Fibroblast of the aortic adventitia (primary cell): ENCODE measurements at places on chromosomes 16 and 17.
A peak's percentile ranks its signal among the peaks of the same experiment; 100 is the strongest.

DNA sequence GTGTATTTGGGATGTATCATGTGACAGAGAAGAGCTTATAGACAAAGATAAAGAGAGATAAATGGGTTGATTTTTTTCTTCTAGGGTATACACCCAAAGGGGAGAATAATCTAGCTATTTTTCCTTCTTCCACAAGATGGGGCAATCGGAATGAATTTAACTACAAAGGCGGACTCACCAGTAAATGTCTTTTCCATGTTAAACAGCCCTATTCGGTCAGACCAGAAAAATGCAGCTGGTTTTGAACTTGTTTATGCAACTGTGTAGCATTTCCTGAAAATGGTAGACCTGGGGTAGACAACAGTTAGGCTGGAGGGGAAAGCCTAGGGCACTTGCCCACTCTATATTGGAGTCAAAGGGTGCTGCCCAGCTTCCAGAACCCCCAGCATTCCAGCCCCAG lies 477.1 kb downstream of the TOX3 start:
- DNase-seq, result no peak

GRCh38 chr17:29346462-29346861 lies 43.7 kb upstream of the TAOK1 start:
- no peak for DNase-seq

DNA sequence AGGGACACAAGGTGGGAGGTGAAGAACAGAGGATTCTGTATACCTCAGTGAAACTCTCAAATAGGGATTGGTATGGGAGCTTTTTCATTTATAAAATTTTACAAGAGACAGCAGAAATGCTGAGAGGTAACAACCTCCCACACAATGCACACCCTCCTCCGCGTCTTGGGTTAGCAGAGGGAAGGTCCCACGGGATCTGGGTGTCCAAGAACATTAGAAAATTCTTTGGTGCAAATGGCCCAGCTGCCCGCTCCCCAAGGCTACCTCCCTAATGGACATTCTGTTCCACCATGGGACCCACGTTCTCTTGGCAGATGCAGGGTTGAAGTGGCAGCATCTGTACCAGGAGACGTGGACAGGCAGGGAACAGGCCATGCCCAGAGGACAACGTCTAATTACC lies 22.5 kb downstream of the GPR139 start:
- no peak for DNase-seq

DNA sequence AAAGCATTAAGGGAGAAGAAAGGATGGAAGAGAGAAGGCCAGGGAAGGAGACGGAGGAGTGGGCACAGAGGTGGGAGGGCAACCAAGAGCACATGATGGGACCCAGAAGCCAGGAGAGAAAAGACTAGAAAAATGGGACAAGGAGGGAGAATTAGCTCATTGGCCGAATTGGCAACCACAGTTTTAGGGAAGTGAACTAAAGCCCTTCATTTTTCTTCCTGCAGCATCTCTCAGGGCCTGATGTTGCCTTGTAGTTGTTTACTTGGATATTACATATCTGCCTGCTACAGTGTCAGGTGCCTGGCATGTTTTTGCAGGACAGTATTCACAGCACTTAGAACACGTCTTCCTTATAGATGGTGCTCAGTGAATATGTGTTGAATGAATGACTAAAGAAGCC lies 19.0 kb downstream of the EMP2 start:
- DNase-seq, result no peak

GRCh38 chr17:81923302-81924260 lies 4.0 kb downstream of the MAFG start:
- DNase-seq, result peak; percentile 87

DNA sequence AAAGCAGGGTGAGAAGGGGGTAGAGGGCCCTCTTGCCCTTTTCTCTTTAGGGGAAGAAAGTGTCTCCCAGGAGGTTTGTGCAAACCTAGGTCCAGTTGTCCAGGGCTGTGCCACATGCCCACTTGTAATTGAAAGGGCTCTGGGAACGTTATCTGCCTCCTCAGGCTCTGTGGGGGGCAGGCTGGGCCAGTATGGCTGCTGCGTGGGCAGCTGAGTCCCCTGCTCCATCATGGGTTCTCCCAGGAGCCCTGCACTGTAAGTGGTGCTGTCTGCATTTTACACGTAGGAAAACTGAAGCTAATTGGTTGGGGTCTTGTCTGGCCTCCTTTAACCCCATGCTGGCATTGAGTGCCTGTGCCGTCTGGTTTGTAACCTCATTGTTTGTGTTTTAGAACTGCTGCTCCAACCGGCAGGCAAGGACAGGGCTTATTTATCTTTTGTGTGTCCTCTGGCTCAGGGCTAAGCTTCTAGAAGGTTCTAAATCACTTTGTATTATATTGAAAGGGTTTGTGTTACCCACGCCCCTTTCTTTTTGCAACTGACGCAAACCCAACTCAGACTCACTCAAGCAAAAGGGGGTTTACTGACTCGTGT lies 117.7 kb upstream of the CIBAR2 start:
- no peak for DNase-seq

DNA sequence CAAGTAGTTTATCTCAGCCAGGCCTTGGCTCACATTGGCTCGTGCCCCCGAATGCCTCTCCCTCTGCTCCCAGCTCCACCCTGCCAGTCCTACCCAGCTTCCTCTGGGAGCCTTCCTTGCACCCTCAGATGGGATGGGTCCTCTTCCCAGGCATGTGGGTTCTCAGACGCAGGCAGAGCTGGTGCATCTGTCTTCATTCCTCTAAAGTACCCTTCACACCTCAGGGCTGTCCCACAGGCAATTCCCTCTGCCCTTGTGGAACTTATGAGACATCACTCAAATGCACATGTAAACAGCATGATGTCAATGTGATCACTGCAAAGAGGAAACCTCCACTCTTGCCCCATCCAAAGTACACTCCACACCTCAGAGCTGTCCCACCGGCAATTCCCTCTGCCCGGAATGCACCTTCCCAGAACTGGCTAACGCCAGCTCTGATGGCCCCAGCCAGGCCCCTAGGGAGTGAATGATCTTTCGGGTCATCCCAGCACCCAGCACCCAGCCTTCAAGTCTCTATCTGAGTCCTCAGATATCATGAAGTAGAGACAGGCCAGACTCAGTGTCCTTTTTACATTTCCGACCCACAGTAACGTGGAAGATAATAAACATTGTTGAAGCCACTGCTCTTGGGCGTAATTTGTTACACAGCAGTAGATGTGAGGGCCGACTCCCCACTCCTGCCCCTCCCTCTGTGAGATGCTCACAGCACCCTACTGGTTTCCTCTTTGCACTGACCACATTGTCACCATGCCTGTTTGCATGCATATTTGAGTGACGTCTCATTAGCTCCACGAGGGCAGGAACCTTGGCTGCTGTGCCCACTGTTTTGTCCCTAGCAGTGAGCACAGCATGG lies 85.4 kb downstream of the N4BP1 start:
- no peak for DNase-seq

DNA sequence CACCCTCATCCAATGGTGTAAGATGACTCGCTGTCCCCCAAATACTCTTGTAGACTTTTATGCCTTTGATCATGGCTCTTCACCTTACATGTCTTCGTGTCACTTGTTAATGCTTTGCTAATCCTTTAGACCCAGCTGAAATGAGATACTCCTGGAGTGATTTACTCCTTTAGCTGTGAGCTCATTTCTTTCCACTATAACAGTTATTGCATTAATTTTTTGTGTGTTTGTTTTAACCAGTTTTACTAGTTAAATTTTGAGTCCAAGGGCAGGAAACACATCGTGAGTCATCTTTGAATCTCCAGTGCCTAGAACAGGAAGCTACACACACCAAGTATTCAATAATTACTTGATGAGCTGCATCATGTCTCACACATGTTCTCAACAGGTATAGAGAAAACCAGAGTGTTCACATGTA lies 6.5 kb upstream of the CTCF start:
- peak; percentile 40 for DNase-seq

- DNase-seq, result no peak
These were observed 10.9 kb upstream of the GGA2 start for GRCh38 chr16:23521037-23521743.

GRCh38 chr16:68400924-68401460 lies 47.3 kb downstream of the SMPD3 start:
- DNase-seq, result no peak

DNA sequence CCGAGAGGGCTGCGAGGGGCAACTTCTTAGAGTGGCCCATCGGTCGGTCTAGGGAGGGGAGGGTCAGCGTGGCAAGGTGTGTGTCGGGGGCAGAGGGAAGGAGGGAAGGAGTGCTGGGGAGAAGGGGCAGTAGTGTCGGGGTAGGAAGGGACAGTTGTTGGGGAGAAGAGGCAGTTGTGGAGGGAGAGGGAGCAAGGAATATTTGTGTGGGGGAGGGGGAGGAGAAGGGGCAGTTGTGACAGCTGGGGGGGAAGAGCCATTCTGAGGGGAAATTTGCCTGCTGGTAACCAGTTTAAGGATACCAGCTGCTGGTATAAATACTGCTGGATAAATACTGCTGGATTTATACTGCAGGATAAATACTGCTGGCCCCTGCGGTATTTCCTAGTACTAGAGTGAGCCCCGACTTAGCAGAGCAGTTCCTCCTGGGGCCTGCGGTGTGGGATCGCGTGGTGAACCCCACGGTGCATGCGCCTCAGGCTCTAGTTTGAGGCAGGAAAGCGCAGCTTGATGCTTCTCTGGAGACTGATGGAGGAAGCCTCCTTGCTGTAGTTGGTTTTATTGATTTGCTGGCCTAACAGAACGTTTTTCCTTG lies 309 bp downstream of the DNAH2 start:
- DNase-seq, result no peak

- DNase-seq, result no peak
These were observed 74.7 kb upstream of the RPH3AL start for GRCh38 chr17:427327-427726.

DNA sequence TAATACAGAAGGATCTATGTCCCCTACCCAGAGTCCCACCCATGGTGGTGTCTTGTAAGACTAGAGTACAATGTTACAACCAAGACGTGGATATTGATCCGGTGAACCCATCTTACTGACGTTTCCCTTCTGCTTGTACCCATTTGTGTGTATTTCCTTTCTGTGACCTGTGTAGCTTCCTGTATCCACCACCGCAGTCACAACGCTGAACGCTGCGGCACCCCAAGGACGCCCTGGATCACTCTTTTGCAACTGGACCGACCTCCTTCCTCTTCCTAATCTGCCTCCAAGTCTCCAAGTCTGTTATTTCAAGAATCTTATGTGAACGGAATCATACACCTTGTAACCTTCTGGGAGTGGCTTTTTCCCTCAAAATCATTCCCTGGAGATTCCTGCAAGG lies 33.5 kb upstream of the CBX4 start:
- DNase-seq, result no peak

GRCh38 chr17:6775871-6776405 lies at the start of gene FBXO39:
FBXO39 (plus strand) TSS chr17:6776215; CDS start chr17:6779869, 3,654 bp downstream.
- no peak for DNase-seq

DNA sequence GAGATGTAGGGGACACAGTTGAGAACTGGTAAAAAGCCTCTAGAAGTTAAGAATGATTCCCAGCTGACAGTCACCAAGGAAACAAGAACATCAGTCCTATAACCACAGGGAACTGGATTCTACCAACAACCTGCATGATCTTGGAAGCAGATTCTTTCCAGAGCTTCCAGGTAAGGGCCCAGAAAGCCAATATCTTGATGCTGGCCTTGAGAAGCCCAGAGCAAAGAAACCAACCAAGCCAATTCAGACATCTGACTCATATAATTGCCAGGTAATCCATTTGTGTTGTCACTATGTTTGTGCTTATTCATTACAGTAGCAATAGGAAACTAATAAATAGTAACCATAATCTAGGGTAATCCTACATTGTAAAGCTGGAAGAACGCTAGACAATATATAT lies 81.6 kb downstream of the CACNG1 start:
- DNase-seq, result no peak

GRCh38 chr17:60743799-60744198 lies 66.1 kb downstream of the BCAS3 start:
- peak; percentile 8 for DNase-seq

DNA sequence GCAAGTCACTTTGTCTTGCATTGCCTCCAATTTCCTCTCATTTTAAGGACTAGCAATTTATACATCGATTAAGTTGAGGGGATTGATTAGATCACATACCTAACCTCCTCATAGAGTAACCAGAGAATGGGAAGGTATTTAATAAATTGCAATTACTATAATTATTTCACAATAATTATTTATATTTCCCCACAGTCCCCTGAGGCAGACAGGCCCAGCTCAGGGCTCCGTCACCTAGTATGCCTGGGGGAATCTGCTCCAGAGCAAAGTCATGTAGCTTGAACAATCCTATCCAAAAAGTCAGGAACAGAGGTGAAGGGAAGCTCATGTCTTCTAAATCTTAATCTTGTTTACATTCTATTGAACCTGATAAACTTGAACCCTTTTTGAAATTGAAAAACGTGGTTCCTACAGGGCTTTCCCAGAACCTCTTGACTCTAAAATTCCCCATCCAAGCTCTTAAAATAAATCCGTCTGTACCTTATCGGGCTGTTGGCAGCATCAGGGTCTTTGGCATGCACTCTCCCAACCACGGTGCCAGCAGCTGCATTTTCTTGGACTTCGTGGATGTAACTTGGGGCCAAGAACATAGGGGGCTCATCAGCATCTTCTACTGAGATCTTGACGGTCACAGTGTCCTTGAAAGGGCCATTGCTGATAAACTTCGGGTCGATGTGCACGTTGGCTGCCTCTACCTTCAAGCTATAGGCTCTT lies 140.1 kb downstream of the CDH11 start:
- DNase-seq, result peak; percentile 52

DNA sequence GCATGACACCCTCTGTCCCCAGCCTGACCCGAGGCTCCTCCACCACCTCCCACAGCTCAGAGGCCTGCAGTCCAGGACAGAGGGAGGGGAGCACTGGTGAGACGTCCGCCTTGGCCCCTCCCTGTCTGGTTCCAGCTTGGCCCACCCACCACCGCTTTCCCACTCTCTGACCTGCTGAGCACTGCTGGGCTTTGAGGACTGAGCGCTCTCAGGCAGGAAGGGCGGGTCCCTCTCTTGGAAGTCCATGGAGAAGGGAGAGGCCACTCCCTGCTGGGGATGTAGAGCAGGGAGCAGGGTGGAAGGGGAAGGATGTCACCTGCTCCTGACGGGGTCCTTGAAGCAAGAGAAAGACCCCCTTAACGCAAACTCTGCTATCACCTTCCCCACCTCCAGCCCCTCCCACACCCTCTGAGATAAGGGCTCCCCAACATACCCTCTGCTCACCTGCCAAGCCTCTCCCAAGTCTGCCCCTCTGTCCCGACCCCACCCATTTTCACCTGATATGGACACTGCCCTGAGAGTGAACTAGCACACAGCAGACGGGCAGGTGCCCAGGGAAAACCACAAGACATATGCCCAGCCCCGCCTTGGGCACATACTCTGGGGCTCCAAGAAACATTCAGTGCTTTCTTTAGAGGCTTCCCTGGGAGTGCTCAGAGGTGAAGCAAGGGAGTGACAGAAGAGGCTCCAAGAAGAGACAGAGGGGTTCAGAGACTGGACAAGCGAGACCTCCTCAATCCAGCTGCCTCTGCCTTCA lies 1.4 kb downstream of the OSBPL7 start:
- no peak for DNase-seq

DNA sequence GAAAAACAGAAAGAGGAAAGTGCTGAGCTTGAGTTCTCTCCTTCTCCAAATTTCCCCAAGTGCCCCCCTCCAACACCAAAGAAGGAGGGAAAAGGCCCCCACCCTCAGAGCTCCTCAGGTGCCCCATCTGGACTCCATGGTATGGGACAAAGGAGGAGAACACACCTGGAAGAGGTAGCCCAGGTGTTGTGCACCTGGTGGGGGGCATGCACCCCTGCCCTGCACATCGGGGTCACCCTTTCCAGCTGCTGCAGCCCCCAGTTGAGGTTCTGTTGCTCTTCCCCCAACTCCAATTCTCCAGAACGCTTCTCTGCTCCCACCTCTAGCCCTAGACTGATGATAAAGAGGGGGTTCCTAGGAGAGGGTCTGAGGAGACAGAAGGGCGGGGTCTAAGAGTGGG lies 3.0 kb upstream of the COL1A1 start:
- DNase-seq, result no peak
